ENCODE measurements at places on chromosomes 5 and 9.

DNA sequence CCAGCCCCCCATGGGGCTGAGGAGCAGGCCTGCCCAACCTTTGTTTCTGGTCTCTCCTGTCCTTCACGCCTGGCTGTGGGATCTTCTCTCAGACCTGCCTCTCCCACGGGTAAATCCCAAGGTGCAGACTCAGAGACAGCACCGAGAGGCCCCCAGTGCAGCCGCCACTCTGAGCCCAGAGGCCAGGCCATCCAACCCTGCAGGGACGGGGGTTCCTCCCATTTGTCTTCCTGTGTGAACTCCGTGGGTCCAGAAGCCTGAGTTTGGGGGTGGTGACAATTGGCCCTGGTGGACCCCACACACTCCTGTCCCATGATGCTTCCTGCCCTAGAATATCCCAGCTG lies 123.4 kb downstream of the ADAMTS2 start:
- DNase-seq, result no peak

DNA sequence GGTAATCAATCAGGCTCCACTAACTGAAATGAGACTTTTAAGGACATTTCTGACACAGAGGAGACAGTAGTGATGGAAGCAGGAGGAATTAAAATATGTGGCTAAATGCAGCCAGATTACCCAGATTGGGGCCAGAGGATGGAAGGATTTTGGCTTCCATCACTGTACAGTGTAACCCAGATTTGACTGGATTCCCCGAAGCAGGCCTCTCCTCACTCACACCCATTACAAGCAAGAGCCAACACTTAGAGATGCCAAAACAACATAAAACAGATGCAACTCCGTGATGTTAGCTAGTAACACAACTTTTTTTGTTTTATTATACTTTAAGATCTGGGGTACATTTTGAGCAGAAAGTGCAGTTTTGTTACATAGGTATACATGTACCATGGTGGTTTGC lies 17.6 kb downstream of the TEK start:
- no peak for DNase-seq

DNA sequence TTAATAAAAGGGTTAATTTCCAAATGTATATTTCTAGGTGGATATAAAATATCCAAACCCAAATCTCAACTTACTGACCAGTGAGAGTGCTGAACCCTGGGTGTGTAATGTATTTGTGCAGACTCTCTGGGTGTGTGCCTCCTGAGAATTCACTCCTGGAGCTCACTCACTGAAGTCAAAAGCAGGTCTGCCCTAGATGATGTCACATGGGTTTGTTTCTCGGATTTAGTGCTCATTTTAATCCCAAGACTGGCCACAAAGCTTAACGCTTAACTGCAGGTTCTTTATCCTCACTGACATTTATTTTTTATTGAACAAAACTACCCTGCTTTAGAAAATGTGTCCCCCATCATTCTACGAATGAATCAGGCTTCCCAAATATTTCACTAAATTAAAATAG lies 179.4 kb downstream of the PPP2R2B start:
- no peak for DNase-seq

DNA sequence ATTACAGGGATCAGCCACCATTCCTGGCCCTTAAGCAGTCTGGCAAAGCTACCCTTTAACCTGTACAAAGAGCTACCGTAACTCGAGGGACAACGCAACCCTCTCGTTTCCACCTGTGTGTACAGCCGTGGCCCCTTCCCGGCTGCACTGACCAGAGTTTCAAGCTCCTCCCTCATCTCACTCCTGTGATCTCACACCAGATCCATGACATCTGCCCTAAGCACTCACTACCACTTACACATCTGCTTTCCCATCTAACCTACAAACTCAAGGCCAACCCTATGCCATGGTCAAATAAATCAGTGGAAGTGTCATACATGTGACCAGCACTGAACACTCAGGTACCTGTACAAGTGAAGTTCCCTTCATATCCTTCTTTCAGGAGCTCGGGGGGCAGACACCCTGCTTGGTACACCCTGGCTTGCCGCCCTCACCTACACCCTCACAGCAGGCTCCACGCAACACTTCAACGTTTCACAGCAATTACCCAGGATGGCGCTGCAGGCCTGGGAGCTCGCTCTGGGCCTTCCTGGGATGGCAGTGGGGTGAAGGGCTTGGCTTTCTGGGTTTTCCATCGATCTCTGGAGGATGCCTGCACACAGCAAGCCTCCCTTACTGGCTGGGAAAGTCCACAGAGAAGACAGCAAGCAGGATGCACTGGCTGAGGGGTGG lies 61.7 kb downstream of the PRRT1B start:
- no peak for DNase-seq

- DNase-seq, result peak; percentile 95
Measured at GRCh38 chr5:148826053-148826738, at the start of gene ADRB2. Gene ADRB2 (plus strand): TSS chr5:148826611. CDS start chr5:148826832, 221 bp downstream.

DNA sequence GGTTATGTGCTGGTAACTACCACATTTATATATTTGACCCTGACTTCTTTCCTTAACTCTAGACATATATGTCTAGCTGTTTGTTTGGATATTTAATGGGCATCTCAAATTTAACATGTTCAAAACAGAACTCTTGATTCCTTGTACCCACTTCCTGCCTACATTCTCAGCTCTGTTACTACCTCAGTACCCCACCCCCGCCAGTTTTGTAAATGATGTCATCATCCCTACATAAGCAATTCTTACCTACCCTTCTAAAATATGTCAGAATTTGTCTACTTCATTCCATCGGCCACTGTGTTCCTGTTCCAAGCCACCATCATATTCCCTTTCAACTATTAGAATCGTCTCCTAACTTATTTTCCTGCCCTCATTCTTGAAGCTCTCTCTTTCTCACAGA lies 4.8 kb downstream of the RAD50 start:
- DNase-seq, result no peak

- peak; percentile 32 for DNase-seq
Measured at GRCh38 chr9:2026220-2026997, 11.3 kb downstream of the SMARCA2 start.

GRCh38 chr9:12774861-12775678 lies at the start of gene LURAP1L:
Gene LURAP1L (plus strand): TSS chr9:12775020. CDS start chr9:12775716, 696 bp downstream.
- no peak for DNase-seq

- DNase-seq, result peak; percentile 43
Measured at GRCh38 chr9:77764894-77765780, 117.0 kb upstream of the GNA14 start.
